ENCODE measurements at places on chromosomes 2 and 18.

- DNase-seq, result peak; percentile 62
These were observed 4.7 kb upstream of the STAMBP start for GRCh38 chr2:73823916-73824523.

- no peak for DNase-seq
These were observed 25.6 kb upstream of the EFEMP1 start for GRCh38 chr2:55949211-55949610.

DNA sequence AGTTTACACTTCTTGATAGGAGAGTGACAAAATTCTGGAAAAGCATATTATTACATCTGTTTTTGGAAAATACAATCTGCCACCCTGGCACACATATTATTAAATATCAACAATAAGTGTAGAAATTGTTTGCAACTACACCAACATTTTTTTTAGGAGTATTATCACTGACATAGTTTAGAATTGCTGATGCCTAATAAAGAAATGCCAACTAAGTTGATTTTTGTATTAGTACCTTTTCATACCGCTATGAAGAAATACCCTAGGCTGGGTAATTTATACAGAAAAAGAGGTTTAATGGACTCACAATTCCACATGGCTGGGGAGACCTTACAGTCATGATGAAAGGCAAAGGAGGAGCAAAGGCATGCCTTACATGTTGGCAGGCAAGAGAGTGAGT, 35.9 kb upstream of the TFPI start:
- DNase-seq, result no peak

GRCh38 chr2:101114268-101114783, 36.9 kb downstream of the TBC1D8 start:
- no peak for DNase-seq

DNA sequence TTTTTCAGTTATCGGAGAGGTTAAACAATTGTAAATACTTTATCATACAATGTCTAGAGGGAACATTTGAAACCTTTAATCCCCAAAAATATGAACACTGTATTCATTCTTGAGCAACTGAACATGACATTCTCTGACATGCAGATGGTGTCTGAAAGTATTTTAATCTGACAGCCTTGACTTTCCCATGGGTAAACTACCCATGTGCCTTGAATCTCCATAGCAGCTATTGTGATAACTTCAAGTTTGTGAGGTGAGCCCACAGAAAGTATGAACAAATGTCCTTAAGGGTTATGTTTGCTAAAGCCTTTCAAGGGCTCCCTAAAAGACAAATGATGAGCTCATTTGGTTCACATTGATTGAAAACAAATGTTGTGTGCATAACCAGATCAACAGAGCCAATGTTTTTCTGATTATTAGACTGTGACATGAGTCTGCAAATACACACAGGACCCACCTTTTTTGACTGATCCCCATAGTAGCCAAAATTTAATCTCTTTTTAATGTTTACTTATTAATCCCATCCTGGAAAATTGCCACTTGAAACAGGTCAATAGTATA, 1326.0 kb downstream of the LRP1B start:
- no peak for DNase-seq

DNA sequence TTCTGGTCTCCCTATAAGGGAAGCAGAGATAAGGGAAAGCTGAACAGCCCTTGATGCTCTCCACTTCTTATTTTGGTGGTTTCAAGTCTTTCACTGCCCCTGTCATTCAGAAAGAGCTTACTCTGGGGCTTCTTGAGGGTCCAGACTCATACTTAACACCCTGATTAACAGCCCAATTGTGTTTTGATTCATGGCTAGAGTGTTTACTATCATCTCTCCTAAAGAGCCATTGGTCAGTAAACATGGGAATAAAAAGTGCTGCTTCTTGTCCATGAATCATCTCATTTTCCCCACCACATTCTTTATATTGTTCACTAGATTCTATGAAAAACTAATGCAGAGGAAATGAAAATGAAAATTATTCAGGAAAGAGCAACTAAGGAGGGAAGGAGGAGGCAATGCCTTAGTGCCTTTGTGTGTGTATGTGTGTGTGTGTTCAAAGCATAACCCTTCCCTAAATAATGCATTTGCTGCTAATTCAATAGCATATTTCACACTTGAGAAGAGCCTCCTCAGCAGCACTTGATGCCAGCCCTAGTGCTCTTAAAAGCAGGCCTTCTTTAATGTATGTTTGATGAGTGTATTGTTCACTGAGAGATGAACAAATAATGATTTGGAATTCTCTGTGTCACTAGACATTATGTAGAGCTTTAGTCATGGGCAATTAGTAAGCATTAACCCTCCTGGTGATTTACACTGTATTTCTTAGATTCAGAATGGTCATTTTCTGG, 63.5 kb downstream of the DCC start:
- no peak for DNase-seq

DNA sequence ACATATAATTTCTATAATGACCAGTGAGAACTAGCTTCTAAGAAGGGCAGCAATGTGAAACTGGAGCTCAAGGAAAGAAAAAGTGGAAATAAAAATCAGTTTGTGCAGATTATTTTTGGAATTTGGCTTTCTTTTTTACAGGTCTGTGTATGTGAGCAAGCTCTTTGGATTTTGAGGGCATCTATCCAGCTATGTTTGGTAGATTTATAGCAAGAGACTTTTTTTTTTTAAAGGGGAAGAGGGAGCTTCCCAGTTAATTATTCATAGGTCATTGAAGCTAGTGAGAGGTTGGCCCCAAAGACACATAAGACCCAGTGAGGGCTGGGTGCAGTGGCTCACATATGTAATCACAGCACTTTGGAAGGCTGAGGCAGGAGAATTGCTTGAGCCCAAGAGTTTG, 24.0 kb upstream of the COLEC12 start:
- DNase-seq, result no peak

DNA sequence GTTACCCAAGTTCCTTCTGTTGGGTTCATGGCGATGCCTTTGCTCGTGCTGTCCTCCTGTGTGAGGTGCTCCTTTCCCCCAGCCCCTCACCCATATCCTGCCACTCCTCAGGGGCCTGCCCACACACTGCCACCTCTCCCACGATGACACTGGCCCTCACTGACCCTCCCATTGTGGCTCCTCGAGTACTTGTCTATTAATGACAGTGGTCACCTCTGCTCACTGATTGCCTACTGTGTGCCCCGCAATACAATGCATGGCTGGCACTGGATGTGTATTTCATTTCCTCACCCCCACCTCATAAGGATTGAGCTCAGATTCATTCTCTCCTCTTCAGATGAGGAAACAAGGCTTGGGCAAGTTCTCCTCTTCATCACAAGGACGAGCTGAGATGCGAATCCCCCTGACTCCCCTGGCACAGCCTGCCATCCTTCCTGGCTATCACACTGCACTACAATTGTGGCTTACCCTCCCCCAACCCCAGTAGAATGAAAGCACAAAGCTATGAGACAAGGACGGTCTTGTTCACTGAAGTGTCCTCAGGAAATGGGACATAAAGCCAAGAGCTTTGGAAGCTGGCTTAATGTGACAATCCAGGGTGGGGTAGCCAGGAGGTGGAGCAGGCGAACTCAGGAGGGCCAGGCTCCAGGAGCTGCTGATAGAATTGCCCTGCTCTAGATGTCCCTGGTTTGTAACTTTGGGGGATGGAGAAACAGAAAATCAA, 93.9 kb upstream of the RAB12 start:
- DNase-seq, result no peak

GRCh38 chr18:7511106-7511505, 56.0 kb upstream of the PTPRM start:
- no peak for DNase-seq

Data from NCI-H2081 treated with DMSO at 0.1 percent for 48 hours (cell line).